Left cardiac atrium (tissue), 4 donors: ENCODE measurements at places on chromosomes 2 and 18. TPM values are rescaled to one million over a fixed set of nuclear protein-coding genes. Genes with fewer than 3 reads are reported as not detected.
A peak's percentile ranks its signal among the peaks of the same experiment; 100 is the strongest.

GRCh38 chr2:36578343-36579296 is 19.3 kb downstream of the FEZ2 start:
- DNase-seq: no peak

The PLGLB2 gene
- not detected for total RNA-seq

GRCh38 chr18:74551936-74552555 is 17.7 kb downstream of the CNDP1 start:
- DNase-seq: peak; percentile 86

DNA sequence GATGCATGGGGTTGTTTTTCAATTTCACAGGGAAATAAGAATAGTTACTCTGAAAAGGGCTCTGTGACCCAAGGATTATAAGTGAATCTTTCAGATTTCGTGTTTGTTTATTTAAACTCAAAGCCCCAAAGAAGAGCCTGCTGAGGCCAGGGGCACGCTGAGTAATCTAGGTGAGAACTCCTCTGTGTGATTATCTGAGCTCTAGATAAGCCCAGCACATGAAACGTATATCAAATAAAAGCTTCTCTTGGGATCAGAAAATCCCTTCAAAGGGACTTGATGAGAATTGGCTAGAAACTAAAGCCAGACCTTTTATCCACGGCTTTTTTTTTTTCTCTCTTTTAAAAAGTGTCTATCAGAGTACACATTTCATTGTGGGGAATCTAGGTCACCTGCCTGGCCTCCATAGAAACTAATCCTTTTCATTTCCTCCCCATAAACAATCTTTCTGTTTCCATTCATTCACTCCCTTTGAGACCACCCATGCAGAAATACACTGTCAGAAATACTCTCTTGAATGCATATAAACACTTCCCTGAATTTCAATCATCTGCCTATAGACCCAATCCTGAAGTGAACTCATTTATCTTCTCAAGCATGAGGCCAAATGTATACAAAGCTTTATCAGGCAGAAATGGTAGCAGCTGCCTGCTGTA is 137.4 kb downstream of the RIT2 start:
- DNase-seq: no peak
